ENCODE measurements at places on chromosomes 5 and 9. TPM values are rescaled to one million over a fixed set of nuclear protein-coding genes. Genes with fewer than 3 reads are reported as not detected.

DNA sequence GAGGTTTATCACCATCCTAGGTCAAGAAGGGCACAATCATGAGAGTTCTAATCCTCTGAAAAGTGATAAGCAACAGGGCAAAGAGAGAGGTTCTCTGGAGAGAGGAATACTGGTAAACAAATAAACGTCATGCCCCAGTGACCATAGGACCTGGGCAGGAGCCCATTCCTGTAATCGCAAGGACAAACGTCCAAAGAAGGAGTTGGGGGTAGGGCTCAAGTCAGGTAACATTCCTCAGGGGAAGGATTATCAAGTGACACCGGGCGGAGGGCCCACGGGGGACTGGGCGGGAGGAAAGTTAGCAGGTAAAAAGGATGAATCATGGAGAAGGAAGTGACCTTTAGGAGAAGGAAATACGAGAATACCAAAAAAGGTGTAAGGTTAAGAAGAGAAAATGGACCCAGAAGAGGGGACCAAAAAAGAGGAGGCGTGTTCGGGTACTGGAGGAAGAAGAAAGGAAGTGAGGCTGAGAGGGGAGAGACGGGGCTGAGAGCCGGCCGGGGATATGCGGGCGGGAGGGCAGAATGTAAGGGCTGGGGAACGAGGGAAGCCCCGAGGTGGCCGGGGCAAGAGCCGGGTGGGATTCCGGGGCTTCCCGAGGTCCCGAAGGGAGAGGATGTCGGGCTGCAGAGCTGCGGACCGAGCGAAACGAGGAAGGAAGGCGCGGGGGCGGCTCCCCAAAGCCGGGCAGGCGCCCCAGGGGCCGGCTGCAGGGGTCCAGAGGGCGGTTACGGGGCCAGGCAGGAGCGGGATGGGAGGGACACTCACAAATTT lies 583 bp downstream of the DIAPH1 start:
- peak; percentile 89 for DNase-seq

DNA sequence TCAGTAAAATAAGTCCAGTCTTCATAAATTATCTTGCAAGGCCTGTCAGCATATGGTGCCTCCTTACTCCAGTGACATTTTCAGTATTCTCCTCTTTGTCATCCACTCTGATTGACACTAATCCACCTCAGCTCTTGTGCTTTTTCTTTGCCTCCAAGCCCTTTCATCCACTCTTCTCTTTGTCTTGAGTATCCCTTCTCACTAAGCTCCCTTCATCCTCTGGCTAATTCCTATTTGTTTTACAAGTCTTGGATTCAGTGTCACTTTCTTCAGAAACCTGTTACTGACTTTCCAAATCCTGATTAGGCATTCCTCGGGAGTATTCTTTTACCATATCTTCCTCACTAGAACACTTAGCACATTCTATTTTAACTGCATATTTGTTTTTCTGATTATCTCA lies 100.6 kb upstream of the VCAN start:
- no peak for DNase-seq

Gene CDH12
- 2.9 TPM for total RNA-seq

Gene PCDHGB5
- total RNA-seq = 9.1 TPM

GRCh38 chr9:121738968-121739367 lies 87.5 kb downstream of the DAB2IP start:
- no peak for DNase-seq

GRCh38 chr5:31551878-31552277 lies 19.8 kb downstream of the C5orf22 start:
- no peak for DNase-seq

Gene GADD45G
- 0.95 TPM for total RNA-seq

GRCh38 chr9:95740217-95741004 lies 135.1 kb upstream of the ERCC6L2 start:
- DNase-seq = no peak

Gene OSMR
- 76.4 TPM for total RNA-seq

GRCh38 chr5:65984098-65984885 lies 57.9 kb downstream of the ERBIN start:
- no peak for DNase-seq

Gene NUDT12
- total RNA-seq = 28.5 TPM

- peak; percentile 11 for DNase-seq
These were observed 599 bp downstream of the NMRK1 start for GRCh38 chr9:75087289-75087823.

DNA sequence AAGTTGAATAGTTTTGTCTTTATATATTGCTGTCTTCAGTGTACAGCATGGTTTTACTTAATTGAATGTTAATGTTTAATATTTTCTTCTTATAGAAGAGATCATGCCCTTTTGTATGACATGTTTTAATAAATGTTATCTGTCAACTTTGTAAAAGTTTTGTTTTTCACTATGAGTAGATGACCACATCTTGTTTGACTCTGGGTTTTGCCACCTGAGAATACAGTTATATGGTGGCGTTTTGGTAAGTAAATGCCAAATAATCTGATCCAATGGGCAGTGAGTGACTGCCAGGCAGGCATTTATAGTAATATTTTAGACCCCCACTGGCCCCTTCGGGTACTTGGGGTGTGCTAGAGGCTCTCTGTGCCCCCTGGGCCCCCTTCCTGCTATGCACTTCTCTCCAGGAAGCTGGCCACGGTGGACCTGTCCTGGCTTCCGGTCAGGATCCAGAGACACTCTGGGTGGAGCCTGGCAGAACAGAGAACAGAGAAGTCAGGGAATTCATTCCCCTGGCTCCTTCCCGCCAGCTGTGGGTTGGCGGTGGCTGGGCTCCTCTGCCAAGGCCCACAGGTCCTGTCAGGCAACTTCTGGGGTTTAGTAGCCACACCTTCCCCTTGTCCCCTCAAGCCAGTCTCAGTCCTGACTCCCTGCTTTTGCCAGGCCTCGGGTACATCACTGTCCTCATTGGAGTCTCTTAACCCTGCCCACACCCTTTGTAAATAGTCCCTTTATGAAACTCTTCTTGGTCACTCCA lies 22.2 kb upstream of the ZBTB34 start:
- no peak for DNase-seq

DNA sequence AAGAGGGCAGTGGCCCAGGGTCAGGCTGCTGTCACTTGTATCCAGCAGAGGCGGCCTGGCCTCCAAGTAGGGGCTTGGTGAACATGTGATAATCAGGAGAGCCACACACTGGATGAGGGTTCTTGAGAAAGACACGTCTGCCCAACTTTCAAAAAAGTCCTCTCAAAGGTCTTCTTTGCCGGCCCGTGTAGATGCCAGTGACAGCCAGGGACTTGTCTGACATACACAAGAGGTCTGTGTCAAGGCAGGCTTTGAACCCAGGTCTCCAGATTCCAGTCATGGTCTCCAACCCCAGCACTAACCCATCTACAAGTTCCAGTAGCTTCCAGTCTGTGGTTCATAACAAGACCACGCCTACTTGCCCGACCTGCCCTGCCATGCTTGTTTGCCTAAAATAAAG lies 7.9 kb upstream of the AMBP start:
- no peak for DNase-seq

DNA sequence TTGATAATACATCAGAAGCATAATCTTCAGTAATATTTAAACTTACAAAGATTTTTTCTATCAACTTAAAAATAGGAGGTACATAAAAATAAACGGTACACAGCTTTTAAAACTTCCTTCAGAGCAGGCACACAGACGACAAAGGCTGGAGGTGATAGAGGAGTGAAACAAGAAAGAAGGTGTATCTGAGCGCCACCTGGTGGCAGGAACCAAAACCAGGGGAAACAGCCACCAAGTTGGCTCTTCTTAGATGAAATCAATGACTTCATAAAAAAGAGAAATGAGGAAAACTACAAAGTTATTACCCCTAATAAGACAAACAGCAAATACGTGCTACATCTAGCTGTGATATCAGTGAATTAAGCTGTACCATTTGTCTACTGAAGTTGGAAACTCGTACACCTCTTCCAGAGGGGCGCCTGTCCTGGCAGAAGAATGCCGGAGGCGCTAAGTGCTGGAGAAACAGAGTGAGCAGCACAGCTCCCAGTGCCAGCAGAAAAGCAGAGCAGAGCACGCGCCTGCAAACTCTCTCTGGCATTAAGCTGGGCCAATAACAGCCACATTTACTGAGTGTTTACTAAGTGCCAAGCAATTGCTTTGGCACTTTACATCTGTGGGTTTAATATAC lies 85.9 kb downstream of the SETX start:
- DNase-seq = peak; percentile 46

DNA sequence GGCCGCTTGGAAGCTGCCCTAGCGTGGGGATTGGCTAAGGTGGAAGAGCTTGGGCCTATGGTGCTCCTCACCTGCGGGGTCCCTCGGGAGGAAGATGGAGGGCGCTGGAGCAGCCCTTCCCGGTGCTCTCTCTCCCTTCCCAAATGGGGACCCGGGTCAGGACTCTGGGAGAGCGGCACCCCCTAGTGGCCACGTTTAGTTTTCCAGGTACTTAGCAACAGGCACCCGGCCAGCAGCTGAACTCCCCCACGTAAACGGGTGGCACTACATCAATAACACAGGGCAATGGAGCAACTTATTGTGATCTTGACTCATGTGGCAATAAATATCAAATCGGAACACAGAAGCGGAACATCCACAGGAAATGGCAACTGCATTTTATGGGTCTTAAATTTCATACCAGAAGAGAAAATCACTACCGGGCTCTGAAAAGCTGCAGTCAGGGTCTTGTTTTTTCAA lies 316.6 kb downstream of the AGTPBP1 start:
- DNase-seq = peak; percentile 78

Gene C9orf50
- total RNA-seq = not detected

DNA sequence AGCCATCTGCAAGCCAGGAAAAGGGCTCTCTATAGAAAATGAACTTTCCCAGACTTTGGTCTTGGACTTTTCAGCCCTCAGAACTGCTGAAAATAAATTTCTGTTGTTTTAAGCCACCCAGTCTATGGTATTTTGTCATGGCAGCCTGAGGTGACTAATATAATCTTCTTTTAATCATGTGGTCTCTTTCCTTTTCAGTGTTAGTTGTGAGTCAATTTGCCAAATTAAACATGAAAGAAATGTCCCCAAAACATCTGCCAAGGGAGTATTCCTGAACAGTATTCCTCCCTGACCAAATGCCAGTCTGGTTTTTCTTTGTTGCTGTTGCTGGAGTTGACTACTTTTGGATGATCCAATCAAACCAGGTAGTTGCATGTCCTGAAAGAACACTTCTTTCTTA lies 4.7 kb upstream of the YTHDC2 start:
- no peak for DNase-seq

Gene TMC1
- not detected for total RNA-seq

Gene FOXD4L4
- 1.8 TPM for total RNA-seq

GRCh38 chr5:131109540-131110255 lies 55.4 kb downstream of the HINT1 start:
- DNase-seq = peak; percentile 49

DNA sequence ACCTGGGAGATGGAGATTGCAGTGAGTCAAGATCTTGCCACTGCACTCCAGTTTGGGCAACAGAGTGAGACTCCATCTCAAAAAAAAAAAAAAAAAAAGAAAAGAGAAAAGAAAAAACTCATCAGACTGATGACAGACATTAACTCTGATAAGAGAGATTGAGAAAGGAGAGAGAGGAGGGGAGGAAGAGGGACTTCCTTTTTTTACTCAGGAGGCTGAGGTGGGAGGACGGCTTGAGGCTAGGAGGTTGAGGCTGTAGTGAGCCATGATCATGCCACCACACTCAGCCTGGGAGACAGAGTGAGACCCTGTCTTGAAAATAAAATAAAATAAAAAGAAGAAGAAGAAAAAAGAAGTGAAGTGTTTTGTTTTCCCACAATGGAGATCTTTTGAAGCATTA lies 9.7 kb upstream of the MSMP start:
- no peak for DNase-seq

Gene GABRA6
- total RNA-seq = not detected

Gene CTSV
- total RNA-seq = 23.3 TPM

GRCh38 chr5:114243281-114243971 lies 118.4 kb upstream of the KCNN2 start:
- no peak for DNase-seq

Gene MCTP1
- total RNA-seq = 28.4 TPM

Gene TNFSF15
- total RNA-seq = 7.5 TPM

GRCh38 chr5:59473611-59474010 lies 419.9 kb downstream of the PDE4D start:
- no peak for DNase-seq

GRCh38 chr5:39176759-39177630 lies 42.4 kb downstream of the FYB1 start:
- no peak for DNase-seq

Gene TRIM14
- 54.0 TPM for total RNA-seq

DNA sequence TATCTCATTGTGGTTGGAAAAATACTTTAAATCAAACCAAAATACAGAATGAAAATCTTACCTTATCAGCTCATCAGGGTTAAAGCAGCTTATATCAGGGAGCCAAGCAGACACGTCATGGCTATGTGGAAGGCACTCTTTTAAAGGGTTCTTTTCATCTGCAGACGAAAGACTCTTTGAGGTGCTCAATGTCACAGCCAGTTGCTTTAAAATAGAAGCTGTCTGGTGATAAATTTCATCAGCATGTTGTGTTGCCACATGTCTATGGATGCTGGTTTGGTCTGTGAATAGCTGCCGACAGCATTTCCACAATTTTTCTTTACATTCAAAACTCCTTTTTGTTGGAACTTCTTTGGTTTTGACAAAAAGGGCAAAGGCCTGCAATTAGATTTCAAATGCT lies 7.5 kb downstream of the TSTD2 start:
- no peak for DNase-seq

Gene ANKRD31
- total RNA-seq = 1.5 TPM

DNA sequence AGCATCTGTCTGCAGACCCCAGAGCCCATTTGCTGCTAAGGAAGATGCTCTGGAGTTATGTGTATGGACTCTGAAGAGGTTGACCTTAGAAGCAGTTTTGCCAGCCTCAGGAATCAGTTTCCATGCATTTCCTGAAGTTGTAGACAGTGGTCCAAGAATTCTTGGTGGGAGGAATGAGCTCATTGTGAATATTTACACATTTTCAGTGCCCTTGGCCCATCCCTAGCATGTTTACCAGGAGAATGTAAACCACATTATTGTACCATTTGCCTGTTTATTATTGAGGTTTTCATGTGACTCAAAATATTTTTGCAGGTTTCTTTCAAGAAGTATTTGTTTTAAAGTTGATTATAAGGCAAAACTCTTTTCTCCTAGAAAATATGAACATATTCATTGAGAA lies 93.8 kb downstream of the NXNL2 start:
- DNase-seq = no peak

DNA sequence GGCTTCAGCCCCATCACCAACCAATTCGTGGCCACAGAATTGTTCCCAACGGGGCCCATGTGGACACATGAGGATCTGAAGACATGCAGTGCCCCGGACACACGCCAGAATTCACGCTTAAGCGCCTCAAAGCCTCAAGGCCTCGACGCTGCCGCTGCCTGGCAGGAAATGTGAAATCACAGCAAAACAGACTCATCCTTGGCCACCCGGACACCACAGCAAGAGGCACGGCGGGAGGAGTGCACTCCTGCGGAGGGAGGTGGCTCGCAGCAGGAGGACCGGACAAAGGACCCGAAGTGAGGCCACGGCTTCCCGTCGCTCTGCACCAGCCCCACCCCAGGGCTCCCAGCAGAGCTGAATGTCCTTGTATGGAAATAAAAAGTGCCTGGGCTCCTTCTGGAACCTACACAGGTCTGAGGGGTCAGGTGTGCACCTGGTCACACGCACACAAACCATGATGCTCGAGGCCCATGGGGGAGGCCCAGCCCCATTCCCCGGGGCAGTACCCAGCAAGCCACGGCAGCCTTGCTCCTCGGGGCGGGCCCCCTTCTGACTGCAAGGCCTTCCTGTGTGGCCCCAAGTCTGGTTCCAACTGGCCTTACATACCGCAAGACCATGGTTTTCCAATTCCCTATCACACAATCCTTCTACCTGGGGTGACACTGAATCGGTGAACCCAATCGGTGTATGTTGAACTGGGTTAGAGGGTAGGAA lies 10.0 kb downstream of the SEC16A start:
- DNase-seq = no peak

- DNase-seq = no peak
These were observed 59.1 kb upstream of the TLR4 start for GRCh38 chr9:117644932-117645636.

GRCh38 chr9:93902780-93903655 lies 52.1 kb downstream of the BARX1 start:
- no peak for DNase-seq

Measured in Calu3 (cell line).